ENCODE measurements at places on chromosomes 2 and 18.

GRCh38 chr2:230158468-230158867 is 61.3 kb downstream of the SP110 start:
- H3K4me1 ChIP-seq: peaks cover 4% of the 10 kb centered on the region
- no peaks in the 10 kb centered on the region for H3K27me3 ChIP-seq
- no peak overlapping the region for H3K4me3 ChIP-seq
- DNase-seq: no peak

DNA sequence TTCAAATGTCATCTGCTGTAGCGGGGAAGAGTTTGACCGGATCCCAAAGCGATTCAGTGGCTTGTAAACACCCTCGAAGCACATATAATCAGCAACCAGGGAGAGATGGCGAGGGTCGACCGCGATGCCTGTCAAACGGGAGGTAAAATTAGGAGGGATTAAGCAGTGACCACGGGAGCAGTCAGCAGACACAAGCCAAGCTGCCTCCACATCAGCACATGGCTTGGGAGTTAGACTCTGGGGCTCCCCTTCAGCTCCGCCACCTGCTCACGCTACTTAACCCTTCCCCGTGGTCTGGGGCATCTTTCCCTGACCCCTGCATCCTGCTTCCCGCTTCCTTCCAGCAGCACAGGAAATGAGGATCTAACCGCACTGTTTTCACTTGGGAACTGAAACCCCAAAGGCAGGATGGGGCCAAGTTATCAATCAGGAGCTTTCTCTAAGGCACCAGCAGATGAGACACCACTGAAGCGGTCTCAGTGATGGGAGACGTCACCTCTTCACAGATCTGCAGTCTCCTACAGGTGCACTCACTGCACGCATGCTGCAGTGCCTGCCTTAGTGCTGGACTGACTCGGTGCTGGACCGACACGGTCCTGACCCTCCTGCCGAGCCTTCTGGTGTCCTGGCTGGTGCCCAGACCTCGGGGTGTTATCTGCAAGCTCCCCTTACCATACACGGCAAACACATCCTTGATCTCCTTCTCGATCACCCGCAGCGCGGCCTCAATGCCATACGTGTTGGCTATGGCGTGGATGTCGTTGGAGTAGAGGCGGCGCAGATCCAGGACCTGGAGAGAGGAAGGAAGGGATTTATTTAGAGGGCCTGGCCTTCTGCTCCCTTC is 77.5 kb downstream of the POLR1A start:
- peaks cover 8% of the 10 kb centered on the region for H3K4me1 ChIP-seq
- H3K4me3 ChIP-seq: no peak overlapping the region
- DNase-seq: no peak
- H3K27me3 ChIP-seq: no peaks in the 10 kb centered on the region

GRCh38 chr2:230912046-230912445 is 13.0 kb downstream of the GPR55 start:
- DNase-seq: no peak
- peaks cover 28% of the 10 kb centered on the region for H3K36me3 ChIP-seq
- H3K4me3 ChIP-seq: no peak overlapping the region

DNA sequence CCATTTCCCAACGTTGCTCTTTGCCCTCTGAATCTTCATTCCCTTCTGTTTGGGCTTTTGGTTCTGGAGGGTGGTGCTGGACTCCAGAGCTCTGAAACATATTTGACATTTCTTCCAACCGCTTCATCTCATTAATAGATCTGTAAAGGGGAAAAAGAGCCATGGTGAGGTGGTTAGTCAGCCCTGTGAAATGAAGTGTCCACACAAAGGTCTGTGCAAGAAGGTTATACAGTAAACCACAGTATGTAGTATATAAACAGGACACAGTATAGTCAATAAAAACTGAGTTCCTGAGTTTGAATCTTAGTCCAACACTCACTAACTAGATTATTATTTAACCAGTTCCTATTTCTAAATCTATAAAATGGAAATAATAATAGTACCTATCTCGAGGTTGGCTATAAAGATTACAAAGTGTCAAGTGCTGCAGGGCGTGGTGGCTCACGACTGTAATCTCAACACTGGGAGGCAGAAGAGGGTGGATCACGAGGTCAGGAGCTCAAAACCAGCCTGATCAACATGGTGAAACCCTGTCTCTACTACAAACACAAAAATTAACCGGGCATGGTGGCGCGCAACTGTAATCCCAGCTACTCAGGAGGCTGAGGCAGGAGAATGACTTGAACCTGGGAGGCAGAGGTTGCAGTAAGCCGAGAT is 13.1 kb downstream of the STARD7 start:
- peaks cover 36% of the 10 kb centered on the region for H3K4me1 ChIP-seq
- H3K36me3 ChIP-seq: peaks cover 20% of the 10 kb centered on the region
- DNase-seq: no peak
- no peaks in the 10 kb centered on the region for H3K27me3 ChIP-seq
- peak overlapping the region; percentile 47 for H3K27ac ChIP-seq

DNA sequence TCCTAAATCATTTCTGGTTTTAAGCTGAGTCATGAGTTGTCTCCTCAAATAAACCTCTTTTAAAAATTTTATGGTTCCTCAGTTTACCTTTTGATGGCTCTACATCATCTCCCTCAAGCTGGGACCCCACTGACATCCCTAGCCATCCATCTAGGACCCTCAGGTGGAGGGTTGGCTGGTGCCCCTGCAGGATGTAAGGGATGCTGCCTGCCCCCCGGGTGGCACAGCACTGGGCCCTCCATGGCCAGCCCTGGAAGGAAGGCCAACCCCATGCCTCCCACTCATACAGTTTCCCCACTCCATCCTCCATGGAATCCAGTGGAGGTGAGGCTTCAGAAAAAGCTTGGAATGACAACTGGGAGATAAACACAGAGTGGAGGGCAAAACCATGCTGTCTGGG is 17.2 kb upstream of the GPC1 start:
- H3K36me3 ChIP-seq: peaks cover 2% of the 10 kb centered on the region
- no peak for DNase-seq
- no peak overlapping the region for H3K27ac ChIP-seq
- H3K4me1 ChIP-seq: no peaks in the 10 kb centered on the region
- H3K27me3 ChIP-seq: peaks cover 7% of the 10 kb centered on the region

- H3K27ac ChIP-seq: peak overlapping the region; percentile 70
- H3K27me3 ChIP-seq: no peaks in the 10 kb centered on the region
- H3K36me3 ChIP-seq: peaks cover 10% of the 10 kb centered on the region
Observed at GRCh38 chr2:62287899-62288880, 92.3 kb downstream of the B3GNT2 start.

- no peak overlapping the region for H3K27ac ChIP-seq
- DNase-seq: no peak
- H3K36me3 ChIP-seq: no peaks in the 10 kb centered on the region
- H3K27me3 ChIP-seq: peaks cover 2% of the 10 kb centered on the region
- no peaks in the 10 kb centered on the region for H3K4me1 ChIP-seq
Observed at GRCh38 chr18:21309248-21309647, 67.2 kb downstream of the GREB1L start.

DNA sequence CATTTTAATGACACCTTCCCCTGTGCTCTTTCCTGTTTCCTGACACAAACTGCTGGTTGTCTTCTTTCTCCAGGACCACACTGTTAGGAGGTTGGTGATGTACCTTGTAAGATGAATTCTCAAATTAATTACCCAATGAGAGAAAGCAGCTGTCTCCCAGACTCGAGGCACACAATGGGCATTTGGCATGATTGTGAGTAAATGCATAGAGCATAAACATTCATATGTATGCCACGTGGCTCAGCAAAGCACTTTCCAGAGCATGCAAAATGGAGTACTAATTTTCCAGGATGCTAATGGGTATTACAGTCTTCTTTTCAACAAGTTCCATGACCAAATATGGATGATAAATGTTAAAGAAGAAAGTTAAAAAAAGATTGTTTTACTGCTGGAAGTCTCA is 235.2 kb upstream of the KLHL29 start:
- no peak for DNase-seq
- no peaks in the 10 kb centered on the region for H3K4me1 ChIP-seq
- H3K36me3 ChIP-seq: no peaks in the 10 kb centered on the region
- H3K27me3 ChIP-seq: peaks cover 8% of the 10 kb centered on the region
- H3K4me3 ChIP-seq: no peak overlapping the region

- H3K4me1 ChIP-seq: no peaks in the 10 kb centered on the region
- no peaks in the 10 kb centered on the region for H3K36me3 ChIP-seq
- no peak for DNase-seq
- H3K27me3 ChIP-seq: no peaks in the 10 kb centered on the region
- H3K4me3 ChIP-seq: no peak overlapping the region
- no peak overlapping the region for H3K27ac ChIP-seq
Observed at GRCh38 chr2:40227210-40227609, 224.7 kb downstream of the SLC8A1 start.

DNA sequence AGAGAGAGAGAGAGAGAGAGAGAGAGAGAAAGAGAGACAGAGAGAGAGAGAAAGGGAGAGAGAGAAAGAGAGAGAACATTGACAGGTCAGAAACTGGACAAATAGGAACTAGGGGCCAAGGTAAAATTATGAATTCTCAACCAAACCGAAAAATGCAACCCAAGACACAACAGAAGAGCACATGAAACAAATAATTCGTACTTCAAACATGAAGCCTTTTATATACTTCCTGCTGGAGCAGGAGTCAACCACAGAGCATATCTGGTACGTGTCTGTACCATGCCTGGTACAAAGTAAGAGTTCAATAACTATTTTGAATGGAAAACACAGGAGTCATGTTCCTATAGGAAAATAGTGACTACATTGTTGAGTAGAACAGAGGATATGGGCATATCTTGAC is 6.5 kb upstream of the VPS54 start:
- no peak for DNase-seq
- H3K27me3 ChIP-seq: no peaks in the 10 kb centered on the region
- no peaks in the 10 kb centered on the region for H3K36me3 ChIP-seq
- H3K4me1 ChIP-seq: peaks cover 19% of the 10 kb centered on the region
- H3K27ac ChIP-seq: peak overlapping the region; percentile 72

GRCh38 chr2:84487298-84487996 is 28.4 kb upstream of the SUCLG1 start:
- DNase-seq: no peak
- no peaks in the 10 kb centered on the region for H3K36me3 ChIP-seq
- no peak overlapping the region for H3K4me3 ChIP-seq
- no peaks in the 10 kb centered on the region for H3K27me3 ChIP-seq

GRCh38 chr2:164879901-164880535 is 38.4 kb upstream of the COBLL1 start:
- no peak overlapping the region for H3K27ac ChIP-seq
- H3K4me3 ChIP-seq: no peak overlapping the region
- H3K27me3 ChIP-seq: peaks cover 2% of the 10 kb centered on the region
- no peaks in the 10 kb centered on the region for H3K36me3 ChIP-seq
- no peaks in the 10 kb centered on the region for H3K4me1 ChIP-seq

DNA sequence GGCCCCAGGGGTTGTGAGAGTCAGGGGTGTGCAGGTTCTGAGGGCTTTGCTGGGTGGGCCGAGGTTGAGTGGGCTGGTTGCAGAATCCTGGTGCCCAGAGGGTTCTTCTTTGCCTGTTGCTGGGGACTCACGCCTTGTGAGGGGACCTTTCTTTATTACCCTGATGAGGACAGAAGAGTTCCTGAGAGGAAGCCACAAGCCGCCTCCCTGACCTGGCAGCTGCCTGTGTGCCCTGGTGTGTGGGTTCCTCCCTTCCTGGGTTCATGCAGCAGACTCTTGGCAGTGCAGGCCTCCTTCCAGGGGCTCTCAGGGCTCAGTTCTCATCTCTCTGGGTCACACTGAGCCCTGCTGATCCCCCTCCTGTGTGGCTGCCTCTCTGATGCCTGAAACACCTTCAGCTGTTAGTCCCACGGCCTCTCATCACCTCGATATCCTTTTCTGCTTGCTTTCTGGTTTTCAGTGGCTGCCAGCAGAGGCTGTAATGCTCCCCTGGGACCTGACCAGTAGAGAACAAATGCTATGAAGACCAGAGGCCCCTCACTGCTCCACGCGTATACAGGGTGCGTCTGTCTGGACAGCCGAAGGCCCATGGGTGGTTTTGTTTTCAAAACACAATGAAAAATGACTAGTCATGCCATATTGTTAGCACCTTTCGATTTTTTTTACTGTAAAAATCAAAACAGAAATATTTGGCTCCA is 191.3 kb downstream of the AGAP1 start:
- H3K27ac ChIP-seq: no peak overlapping the region
- H3K36me3 ChIP-seq: no peaks in the 10 kb centered on the region
- no peaks in the 10 kb centered on the region for H3K4me1 ChIP-seq
- no peak overlapping the region for H3K4me3 ChIP-seq
- H3K27me3 ChIP-seq: peaks cover 2% of the 10 kb centered on the region
- DNase-seq: no peak

GRCh38 chr18:58038063-58038462 is 6.0 kb upstream of the NEDD4L start:
- no peaks in the 10 kb centered on the region for H3K36me3 ChIP-seq
- no peak for DNase-seq
- H3K4me1 ChIP-seq: peaks cover 11% of the 10 kb centered on the region
- H3K4me3 ChIP-seq: no peak overlapping the region
- peaks cover 23% of the 10 kb centered on the region for H3K27me3 ChIP-seq

GRCh38 chr2:218878486-218878885 is 2.2 kb upstream of the WNT10A start:
- H3K4me3 ChIP-seq: no peak overlapping the region
- no peaks in the 10 kb centered on the region for H3K36me3 ChIP-seq
- no peak for DNase-seq
- H3K27ac ChIP-seq: no peak overlapping the region
- peaks cover 61% of the 10 kb centered on the region for H3K27me3 ChIP-seq

- no peaks in the 10 kb centered on the region for H3K27me3 ChIP-seq
- DNase-seq: no peak
- H3K4me1 ChIP-seq: peaks cover 60% of the 10 kb centered on the region
- H3K27ac ChIP-seq: peak overlapping the region; percentile 89
- peaks cover 33% of the 10 kb centered on the region for H3K36me3 ChIP-seq
Observed at GRCh38 chr2:189302274-189302948, 122.8 kb upstream of the COL5A2 start.

DNA sequence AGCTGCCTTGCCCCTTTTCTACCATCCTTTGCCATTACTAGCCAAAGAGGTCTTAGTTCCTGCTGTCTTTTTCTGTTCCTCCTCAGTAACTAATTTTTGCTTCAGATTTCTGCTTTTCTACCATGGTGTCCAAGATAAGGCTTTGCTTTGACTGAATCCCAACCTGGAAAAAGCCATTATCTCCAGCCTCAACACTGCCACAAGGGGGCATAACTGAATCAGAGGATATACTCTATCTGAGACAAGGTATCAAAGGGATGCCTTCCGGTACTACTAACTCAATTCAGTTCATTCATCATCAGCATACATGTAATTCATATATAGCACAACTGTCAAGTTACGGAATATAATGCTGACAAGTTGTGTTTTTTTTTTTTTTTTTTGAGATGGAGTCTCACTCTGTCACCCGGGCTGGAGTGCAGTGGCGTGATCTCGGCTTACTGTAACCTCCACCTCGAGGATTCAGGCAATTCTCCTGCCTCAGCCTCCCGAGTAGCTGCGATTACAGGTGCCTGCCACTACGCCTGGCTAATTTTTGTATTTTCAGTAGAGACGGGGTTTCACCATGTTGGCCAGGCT is 11.4 kb downstream of the OSGEPL1 start:
- no peaks in the 10 kb centered on the region for H3K27me3 ChIP-seq
- H3K36me3 ChIP-seq: peaks cover 1% of the 10 kb centered on the region
- H3K27ac ChIP-seq: peak overlapping the region; percentile 70
- H3K4me1 ChIP-seq: no peaks in the 10 kb centered on the region

- H3K4me3 ChIP-seq: no peak overlapping the region
- no peaks in the 10 kb centered on the region for H3K36me3 ChIP-seq
- peaks cover 11% of the 10 kb centered on the region for H3K27me3 ChIP-seq
- no peak for DNase-seq
- no peak overlapping the region for H3K27ac ChIP-seq
- no peaks in the 10 kb centered on the region for H3K4me1 ChIP-seq
Observed at GRCh38 chr2:118784860-118785259, 62.6 kb downstream of the EN1 start.

- peaks cover 8% of the 10 kb centered on the region for H3K4me1 ChIP-seq
- no peak for DNase-seq
- no peak overlapping the region for H3K27ac ChIP-seq
- H3K4me3 ChIP-seq: no peak overlapping the region
- H3K27me3 ChIP-seq: peaks cover 10% of the 10 kb centered on the region
- H3K36me3 ChIP-seq: no peaks in the 10 kb centered on the region
Observed at GRCh38 chr2:71597756-71598155, 144.4 kb downstream of the DYSF start.

All from activated naive CD8-positive, alpha-beta T cell treated with anti-CD3 and anti-CD28 coated beads, Interleukin-2, amount 10 ng/mL, durations not matched to agents 7 days and 5 days (primary cell).